ENCODE measurements at places on chromosomes 6 and 20.

- no peak for DNase-seq
Measured at GRCh38 chr6:28462401-28462800, 19.1 kb upstream of the ZSCAN23 start.

GRCh38 chr6:109340811-109341210 is 41.5 kb downstream of the CD164 start:
- no peak for DNase-seq

DNA sequence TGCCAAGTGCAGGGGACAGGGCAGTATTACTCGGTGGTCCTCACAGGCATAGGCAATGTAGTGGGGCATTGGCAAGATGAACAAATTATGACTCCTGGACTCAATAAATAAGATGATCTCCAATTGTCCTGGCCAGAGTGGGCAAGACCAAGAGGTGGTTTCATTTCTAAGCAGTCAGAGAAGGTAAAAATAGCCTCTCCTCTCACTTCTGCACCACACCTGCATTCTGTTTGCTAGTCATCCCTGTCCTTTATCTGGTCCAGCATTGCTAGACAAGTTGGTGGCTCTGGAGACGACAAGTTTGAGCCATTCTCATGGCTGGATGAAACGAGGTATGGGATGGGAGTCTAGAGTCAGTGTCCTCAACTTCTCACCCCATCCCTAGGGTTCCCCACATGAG is 83.0 kb downstream of the BANF2 start:
- DNase-seq: no peak

DNA sequence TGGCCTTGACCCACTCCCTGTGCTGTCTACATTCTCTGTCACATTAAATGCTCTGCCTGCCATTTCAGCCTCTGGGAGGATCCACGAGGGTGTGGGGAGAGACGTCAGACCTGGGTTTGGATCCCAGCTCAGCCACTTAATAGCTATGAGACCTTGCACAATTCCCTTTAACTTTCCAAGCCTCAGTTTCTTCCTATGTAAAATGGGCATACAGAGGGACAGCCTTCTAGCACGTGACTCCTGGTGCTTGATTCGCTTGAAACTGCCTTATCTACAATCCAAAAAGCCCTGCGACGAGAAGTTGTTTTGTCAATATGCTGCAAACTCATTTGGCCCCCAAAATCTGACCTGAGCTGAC is 40.0 kb downstream of the TOX2 start:
- no peak for DNase-seq

DNA sequence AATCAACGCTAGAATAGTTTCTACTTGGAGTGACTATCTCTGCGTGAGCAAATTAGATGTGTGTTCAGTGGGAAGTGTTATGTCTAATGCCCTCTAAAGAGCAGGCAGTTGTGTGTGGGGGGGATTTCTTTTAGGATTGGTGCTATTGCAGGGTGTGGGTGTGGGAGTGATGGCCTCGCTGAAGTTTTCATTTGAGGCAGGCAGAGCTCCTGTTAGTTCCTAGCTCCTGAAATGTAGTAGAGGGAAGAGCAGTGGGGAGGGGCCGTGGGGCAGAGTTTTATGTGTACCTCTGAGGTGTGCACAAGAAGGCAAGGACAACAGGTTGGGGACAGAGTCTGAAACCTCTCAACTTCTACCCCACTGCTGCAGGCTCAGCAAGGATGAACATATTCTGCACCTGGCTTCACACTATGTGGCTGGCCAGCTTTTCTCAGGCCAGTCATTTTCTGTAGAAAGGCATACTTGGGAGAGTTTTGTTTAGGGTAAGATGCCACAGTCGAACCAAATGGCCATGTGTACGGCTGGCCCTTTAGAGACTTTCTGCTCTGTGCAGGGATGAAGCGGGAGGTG is 229.2 kb upstream of the SUPT3H start:
- DNase-seq: no peak

- no peak for DNase-seq
Measured at GRCh38 chr6:38584731-38585130, 55.0 kb downstream of the BTBD9 start.

DNA sequence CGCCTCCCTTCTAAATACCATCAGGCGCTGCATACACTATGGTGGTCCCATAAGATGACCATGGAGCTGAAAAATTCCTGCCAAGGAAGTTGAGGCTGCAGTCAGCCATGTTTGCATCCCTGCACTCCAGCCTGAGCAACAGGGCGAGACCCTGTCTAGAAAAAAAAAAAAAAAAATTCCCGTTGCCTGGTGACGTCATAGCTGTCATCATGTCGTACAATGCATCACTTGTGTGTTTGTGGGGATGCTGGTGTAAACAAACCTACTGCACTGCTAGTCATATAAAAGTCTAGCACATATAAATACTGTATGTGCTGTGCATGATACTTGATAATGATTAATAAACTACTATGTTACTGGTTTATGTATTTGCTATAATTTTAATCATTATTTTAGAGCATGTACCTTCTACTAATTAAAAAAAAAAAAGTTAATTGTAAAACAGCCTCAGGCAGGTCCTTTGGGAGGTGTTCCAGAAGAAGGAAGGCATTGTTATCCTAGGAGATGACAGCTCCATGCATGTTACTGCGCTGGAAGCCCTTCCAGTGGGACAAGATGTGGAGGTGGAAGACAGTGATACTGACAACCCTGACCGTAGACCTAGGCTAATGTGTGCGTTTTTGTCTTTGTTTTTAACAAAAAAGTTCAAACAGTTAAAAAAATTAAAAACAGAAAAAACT is 132.6 kb downstream of the BANF2 start:
- DNase-seq: no peak

DNA sequence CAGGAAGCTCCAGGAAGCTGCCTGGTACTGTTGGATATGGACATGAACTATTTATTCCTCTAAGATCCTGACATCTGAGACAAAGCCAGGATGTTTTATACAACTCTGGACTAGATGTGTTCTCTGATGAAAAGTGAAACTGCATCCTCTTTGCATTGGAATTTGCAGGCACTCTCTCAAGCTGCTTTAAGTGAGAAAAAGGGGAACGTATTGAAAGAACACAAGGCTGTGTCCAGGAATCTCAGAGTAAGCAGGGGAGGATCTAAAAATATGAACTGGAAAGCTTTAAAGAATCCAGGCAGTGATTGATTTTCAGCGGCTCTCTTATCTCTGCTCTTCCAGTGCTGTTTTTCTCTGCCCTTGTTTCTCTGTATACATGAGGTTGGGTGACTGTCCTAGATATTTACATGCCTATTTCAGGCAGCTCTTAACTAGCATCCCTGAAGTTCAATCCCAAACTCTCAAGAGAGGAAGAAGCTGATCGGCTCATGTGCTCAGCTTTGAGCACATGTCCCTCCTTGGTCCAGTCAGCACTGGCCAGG is 193.8 kb downstream of the PLCB4 start:
- no peak for DNase-seq

DNA sequence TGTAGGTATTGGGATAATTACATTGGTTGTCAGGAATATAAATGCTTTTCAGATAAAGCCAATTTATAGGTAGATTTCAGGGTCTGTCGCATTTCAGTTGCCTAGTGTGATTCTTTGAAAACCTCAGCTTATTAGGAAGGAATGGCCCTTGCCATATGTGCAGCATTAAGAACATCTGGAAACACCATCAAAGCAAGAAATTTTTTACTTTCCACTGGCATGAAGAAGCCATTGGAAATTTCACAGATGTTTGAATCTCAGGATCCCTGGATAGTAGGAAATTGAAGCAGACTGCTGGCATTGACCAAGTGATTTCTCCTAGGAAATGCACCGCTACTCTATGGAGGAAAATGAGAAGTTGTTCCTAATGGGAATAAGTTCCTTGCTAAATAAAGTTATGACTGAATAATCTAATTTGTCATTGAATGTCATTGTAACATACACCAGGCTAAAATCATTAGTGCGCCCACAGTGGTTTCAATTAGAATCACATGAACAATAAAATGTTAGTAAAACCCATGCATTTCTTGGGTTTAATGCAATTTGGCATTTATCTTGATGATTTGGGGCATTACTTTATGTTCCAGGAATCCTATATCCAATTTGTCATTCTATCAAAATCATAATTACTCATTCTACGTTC is 950.1 kb downstream of the EPHA7 start:
- DNase-seq: no peak

- no peak for DNase-seq
Measured at GRCh38 chr6:113425977-113426660, 431.0 kb upstream of the MARCKS start.

DNA sequence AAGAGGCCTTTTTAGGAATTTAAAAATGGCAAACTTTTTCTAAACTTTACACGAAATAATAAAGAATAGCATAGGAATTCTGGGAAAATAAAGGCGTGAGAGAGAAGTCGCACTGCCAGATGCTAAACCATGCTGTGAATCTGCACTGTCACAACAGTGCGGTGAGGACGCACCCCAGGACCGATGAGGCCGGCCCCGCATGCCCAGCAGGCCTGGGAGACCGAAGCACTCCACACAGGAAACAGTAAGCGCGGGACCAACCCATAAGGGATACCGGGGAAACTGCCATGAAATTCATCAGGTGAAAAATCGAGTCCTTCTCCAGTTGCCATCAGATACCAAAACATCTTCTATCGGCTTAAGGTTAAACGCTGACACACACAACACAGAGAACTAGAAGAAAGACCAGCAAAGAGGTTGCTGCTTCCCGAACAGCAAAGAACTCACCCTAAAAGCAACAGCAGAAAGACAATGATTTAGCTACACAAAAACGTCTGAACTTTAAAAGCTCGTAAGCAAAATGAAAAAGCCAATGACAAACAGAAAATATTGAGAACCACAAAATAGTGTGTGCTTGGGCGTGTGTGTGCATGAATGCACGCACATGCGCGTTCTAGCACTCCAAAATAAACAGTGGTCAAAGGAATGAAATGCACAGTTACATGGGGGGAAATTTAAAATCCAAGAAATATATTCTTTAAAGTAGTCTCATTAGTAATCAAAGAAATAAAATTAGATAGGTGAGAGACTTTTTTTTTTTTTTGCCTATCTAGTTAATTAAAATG is 15.4 kb downstream of the RAMACL start:
- DNase-seq: no peak

- DNase-seq: no peak
Measured at GRCh38 chr6:157845493-157846259, 22.6 kb downstream of the SNX9 start.

GRCh38 chr6:65448866-65449265 is 258.2 kb downstream of the EYS start:
- DNase-seq: no peak

DNA sequence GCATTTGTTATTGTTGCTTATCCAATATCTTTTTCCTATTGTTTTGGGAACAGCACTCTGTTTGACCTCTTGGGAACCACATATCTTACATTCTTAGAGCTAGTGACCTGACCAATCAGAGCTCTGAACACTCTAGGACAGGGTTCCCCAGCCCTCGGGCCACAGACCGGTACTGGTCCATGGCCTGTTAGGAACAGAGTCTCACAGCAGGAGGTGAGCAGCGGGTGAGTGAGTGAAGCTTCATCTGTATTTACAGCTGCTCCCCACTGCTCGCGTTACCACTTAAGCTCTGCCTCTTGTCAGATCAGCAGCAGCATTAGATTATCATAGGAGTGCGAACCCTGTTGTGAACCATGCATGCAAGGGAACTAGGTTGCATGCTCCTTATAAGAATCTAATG is 226.0 kb upstream of the TSHZ2 start:
- peak; percentile 30 for DNase-seq

DNA sequence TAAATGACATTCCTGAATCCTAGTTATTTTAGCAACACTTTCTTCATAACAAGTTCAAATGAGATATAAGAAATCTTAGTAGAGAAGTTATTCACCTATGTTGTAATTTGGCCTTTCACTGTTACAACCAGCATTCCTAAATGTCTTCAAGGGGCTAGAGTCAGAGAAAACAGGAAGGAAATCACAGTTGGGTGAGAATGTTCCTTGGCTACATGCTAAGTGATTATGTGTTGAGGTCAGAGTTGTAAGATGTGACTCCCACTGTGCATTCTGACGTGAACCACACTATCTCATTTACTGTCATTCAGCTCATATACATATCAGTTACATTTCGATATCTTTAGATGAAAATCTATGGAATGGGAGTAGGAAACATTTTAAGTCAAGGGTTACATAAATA is 51.0 kb upstream of the MLIP start:
- no peak for DNase-seq

DNA sequence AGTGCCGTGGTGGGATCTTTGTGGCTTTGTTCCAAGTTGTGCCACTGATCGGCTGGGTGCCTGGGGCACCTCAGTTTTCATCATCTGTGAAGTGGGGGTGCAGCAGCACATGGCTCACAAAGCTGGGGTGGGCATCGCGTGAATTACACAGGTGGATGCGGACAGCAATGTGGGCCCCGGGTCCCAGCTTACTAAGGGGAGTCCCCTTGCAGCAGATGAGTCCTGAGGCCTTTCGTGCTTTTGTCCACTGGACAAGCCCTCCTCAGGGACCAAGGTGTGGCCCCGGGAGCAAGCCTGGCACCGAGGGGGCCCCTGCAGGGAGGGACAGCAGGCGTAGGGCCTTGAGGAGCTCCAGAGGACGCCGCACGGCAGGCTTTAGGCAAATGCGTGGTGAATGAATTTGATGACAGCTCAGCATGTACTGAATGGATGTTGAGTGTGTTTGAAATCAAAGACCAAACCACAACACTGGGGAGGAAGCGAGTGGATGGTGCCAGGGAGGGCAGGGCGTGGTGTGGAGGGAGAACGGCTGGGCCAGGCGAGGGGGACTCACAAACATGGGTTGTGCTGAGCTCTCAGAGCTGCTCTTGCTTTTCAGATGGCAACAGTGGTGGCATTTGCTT is 53.2 kb downstream of the IRF4 start:
- no peak for DNase-seq

- no peak for DNase-seq
Measured at GRCh38 chr6:3334555-3334954, 75.8 kb downstream of the PSMG4 start.

DNA sequence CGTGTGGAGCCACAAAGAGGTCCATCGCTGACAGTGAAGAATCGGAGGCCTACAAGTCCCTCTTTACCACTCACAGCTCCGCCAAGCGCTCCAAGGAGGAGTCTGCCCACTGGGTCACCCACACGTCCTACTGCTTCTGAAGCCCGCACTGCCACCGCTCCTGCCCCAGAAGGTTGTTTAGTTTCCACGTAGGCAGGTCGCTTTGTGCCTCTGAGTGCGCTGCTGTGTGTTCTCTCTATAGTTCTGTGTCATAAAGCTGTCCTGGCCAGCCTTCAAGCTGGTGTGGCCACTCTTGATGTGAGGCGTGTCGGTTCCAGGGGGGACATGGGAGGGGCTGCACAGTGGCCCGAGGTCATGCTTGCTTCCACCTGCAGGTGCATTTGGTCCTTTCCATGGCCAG is 6.4 kb upstream of the FAM209A start:
- no peak for DNase-seq

GRCh38 chr6:130847001-130847910 is 20.1 kb downstream of the SMLR1 start:
- no peak for DNase-seq

GRCh38 chr6:73870907-73871306 is 174.9 kb downstream of the CD109 start:
- DNase-seq: no peak
